Stimulated activated CD4-positive, alpha-beta T cell treated with anti-CD3 and anti-CD28 coated beads, TNF-alpha, amount 100 ng/mL, for 1 hour (primary cell): ENCODE measurements at places on chromosomes 5 and 9.
A peak's percentile ranks its signal among the peaks of the same experiment; 100 is the strongest.

DNA sequence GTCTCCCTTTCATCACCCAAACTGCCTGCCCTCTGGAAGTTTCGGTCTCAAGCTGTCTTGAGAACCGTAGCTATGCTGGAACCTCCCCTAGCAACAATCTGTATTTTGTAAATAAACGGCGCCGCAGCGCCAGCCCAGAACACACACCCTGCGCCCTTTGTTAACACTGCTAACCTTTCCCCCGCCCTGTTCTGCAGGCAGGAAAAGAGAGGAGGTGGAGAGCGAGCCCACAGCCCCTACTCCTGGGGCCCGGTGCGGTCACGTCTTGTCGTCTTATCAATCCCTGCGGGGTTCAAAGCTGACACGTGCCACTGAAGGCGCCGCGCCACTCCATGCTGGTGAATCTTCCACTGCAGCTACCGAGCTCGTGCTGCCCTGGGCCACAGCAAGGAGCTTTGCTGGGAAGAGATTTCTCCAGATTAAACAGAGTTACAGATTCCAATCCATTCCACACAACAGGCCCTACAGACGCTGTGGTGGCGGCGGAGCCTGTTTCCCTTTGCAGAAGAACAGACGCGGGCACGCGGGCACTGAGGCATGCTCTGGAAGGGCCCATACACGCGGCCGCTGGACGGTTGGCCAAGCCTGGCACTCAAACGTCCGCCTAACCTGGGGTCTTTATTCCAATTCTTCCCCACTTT is 25.3 kb downstream of the ZDHHC11B start:
- peak; percentile 44 for DNase-seq

DNA sequence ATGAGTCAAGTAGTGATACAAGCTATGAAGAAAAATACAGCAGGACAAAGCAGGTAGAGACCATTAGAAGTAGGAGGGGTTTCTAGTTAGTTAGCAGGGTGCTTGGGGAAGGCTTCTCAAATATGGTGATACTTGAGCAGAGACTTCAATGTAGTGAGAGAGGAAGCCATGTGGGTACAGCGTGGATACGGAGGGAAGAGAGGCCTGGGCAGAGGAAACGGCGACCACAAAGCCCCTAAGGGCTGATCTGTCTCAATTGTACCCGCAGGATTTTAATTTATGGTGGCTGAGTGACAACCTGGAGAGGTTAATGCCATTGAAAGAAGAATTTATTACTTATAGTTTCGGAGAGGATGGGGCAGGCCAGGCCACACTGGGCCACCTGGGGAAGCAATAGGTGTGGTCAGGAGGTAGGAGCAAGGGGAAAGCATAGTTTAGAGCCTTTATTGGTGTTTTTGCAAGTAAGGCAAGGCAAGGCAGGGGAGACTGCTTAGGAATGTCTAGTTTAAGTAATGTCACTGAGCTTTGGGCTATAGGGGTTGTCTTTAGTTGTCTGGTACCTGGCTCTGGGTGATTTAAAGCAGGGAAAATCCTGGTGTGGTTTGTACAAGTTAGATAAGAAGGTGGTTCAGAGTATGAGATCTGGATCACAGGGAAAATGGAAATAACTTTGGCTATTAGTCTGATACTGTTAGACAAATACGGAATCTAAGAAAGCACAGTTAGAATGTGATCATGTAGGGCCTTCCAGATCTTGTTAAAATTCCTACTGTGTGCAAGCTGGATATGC is 42.6 kb downstream of the GCNT4 start:
- DNase-seq = no peak

DNA sequence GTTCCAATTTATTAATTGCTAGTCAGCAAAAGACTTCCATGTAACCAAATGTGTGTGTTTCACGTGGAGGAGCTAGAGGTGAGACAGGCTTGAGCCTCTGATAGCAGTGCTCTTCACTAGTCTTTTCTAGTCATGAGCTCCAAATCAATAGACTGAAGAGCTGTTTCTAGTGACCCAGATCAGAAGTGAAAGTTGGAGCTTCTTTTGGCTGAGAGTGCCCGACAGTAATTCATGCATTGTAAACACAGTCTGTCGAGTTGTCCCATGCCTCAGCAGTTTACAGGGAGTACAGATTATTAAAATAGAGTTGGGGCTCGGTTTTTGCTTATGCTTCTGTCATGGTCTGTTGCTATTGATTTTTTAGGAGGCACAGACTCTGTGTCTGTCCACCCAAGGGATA is 793.1 kb downstream of the DTWD2 start:
- DNase-seq = no peak

GRCh38 chr9:135030566-135031226 is 56.8 kb upstream of the OLFM1 start:
- DNase-seq = no peak

DNA sequence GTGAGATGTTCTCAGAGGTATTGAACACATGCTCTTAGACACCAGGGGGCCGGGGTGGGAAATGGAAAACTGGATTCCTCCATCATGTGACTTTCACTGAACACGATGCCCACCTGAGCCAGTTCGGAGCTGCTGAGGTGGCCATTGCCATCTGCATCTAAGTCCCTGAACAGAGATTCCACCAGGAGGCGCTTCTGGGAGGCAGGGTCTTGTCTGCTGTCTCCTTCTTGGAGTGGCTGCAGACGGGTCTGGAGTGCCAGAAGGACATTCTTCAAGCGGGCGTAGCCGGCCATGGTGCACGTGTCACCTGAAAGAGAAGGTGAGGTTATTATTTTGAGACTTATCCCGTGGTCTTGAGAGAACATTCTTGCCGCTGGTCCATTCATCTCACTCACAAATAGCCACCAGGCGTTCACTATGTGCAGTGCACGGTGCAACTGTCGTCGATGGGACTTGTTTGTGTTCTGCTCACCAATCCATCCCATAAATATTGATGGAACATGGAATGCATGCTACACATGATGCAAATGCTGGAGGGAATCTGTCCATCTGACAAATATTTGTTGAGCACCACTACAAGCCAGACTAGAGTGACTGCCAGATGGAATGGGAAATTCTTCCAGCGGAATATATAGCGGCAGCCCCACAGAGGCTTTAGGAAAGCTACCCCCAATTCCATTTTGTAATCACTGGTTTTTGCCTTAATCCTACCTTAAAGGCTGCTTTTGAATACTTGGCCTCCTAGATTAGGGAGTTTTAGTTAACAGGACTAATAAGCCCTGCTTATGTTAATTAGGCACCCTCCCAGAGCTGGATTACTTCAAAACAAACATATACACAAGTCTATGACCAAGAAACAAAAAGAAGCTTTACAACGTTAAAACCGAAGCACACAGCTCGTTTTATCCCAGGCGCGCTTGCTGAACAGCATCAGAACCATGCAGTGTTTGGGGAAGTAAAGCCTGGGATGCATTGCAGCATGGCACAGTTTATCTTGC is 264.8 kb downstream of the HSPA4 start:
- no peak for DNase-seq

GRCh38 chr5:142484821-142485387 is 160.1 kb upstream of the SPRY4 start:
- no peak for DNase-seq

GRCh38 chr5:142941245-142941644 is 171.1 kb downstream of the ARHGAP26 start:
- DNase-seq = no peak

- no peak for DNase-seq
Measured at GRCh38 chr5:78162253-78162862, 132.1 kb downstream of the AP3B1 start.

- no peak for DNase-seq
Measured at GRCh38 chr5:68659881-68660280, 433.9 kb upstream of the SLC30A5 start.

DNA sequence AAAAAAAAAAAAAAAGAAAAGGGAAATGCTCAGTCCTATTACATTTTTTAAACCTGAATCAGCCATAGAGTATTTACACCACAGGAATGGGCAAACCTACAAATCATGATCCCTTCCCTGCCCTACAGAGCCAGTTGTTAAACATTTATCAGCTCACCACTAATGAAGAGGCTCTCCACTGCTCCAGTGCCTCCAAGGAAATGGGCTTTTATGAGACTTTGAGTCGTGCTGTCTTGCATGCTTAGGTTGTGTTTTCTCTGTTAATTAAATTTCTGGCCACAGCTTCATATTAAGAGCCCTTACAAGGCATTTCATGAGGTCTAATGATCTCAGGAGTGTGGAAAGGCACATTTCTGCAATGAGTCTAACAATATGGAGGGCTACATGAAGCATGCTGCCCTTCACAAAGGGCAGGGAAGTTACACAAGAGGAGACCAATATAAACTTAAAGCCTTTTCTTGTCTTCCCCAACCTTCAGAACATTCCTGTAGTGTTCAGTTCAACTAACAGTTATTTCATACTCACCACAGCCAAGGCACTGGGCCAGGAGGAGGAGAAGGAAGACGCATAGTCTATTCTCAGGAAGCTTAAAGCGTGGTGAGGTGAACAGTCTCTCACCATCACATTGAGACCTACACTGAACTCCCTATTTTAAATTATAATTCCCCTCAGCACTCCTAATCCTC is 140.1 kb upstream of the ABCA1 start:
- no peak for DNase-seq

- DNase-seq = no peak
Measured at GRCh38 chr9:106883626-106884190, 20.7 kb downstream of the ZNF462 start.

DNA sequence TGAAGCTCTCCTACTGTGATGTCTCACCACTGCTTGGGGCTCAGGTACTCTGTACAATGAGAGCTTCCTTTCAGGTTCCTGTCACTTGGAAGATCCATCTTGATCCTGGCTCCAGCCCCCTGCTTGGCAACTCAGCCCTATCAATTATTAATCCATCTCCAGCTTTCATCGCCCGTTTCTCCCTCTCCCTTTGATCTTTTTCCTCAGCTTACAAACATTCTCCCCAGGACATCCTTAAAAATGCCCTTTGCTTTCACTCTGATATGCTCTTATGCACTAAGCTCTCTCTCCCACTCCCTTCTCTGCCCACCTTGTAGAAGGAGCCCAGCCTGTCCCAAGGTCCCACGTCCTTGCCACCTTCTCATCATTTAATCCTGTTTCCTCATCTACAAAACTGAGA is 109.0 kb downstream of the FRMD3 start:
- no peak for DNase-seq

DNA sequence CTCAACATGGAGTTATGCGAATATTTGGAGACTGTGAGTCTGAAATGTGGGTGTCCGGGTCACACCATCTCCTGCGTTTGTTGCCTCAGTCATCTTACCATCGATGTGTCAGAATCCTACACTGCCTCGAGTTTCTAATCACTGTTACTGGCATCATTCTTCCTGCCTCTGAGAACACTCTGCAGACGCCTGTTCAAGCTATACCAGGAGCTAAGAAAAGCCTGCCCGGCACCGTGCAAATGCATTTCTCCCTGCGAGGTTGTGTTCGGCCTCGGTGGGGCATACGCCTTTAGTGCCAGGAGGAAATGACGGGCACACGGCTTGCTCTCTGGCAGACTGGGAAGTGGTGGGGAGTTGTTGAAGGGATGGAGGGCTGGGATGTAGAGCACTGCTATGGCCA is 31.2 kb upstream of the SLC25A51 start:
- DNase-seq = no peak

- DNase-seq = no peak
Measured at GRCh38 chr9:120609636-120610035, 29.7 kb upstream of the CDK5RAP2 start.

GRCh38 chr9:137740312-137740711 is 121.5 kb downstream of the EHMT1 start:
- no peak for DNase-seq

DNA sequence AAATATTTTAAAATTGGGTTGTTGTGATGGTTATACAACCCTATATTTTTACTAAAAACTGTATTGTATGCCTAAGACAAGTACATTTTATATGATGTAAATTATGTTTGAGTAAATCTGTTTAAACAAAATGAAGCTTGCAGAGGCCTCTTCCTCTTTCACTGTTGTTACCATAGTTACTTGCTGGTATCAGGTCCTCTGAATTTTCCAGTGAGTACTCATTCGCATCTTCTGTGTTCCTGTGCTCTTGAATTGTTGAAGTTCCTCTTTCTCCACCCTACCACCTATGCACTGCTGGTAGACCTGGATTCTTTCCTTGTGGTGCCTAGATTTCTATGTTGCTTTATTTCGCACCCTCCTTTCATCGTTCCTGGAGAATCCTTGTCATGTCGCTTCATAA is 938.5 kb upstream of the ACO1 start:
- DNase-seq = no peak

DNA sequence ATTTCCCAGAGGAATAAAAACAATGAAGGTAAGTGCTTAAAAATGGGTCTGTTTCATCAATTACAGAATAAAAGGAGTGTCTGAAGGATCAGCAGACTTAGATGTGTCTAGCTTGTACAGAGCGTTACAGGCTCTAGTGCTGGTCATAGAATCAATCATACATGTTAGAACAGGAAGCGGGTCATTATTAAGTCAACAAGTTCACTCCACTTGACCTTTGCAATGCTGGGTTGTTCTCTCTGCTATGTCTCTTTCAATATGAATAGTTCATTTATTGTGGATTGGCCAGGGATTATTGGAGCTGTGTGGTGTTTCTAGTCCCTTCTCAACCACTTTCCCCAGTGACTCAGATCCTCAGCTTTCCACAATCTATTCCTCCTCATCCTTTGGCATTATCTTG is 20.7 kb upstream of the EGFLAM start:
- no peak for DNase-seq

- DNase-seq = no peak
Measured at GRCh38 chr5:132429463-132430440, 60.2 kb downstream of the SLC22A5 start.

- DNase-seq = no peak
Measured at GRCh38 chr9:23682891-23683431, 143.1 kb downstream of the ELAVL2 start.

GRCh38 chr9:127878001-127878651 is 651 bp upstream of the AK1 start:
- no peak for DNase-seq

DNA sequence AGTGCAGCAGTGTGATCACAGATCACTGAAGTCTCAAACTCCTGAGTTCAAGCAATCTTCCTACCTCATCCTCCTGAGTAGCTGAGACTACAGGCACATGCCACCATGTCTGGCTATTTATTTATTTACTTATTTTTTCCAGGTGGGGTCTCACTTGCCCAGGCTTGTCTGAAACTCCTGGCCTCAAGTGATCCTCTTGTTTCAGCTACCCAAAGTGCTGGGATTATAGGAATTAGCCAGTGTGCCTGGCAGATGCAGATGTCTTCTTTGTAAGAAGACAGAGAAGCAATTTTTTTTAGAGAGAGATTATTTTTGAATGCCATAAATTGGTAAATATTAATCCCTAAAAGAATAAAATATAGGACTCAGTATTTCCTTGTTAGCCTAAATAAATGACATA is 54.3 kb downstream of the CHSY3 start:
- DNase-seq = no peak

DNA sequence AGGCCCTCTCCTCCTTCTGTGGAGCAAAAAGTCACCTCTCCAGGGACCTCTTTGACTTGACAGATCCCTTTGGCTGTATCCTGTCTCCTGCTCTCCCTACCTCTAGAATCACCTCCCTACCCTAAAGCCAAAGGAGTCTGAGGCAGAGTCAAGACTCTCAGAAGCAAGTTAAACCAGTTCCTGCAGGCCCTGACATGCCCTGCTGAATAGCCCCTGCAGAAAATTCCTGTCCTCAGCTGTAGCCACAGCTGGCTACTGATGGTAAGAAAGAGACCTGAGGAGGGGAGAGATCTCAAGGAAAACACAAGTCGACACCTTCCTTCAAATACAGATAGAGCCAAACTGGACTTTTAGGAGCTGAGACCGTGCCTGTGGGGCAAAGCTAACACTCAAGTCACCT is 23.7 kb upstream of the UBAP2 start:
- no peak for DNase-seq

GRCh38 chr9:88984543-88984883 is 6.8 kb upstream of the S1PR3 start:
- DNase-seq = no peak

GRCh38 chr5:4873652-4874051 is 266.5 kb upstream of the ADAMTS16 start:
- no peak for DNase-seq

- no peak for DNase-seq
Measured at GRCh38 chr9:134628354-134628736, 13.3 kb upstream of the COL5A1 start.
